ENCODE measurements at places on chromosomes 4 and X. TPM values are rescaled to one million over a fixed set of nuclear protein-coding genes. Genes with fewer than 3 reads are reported as not detected.
A peak's percentile ranks its signal among the peaks of the same experiment; 100 is the strongest.

DNA sequence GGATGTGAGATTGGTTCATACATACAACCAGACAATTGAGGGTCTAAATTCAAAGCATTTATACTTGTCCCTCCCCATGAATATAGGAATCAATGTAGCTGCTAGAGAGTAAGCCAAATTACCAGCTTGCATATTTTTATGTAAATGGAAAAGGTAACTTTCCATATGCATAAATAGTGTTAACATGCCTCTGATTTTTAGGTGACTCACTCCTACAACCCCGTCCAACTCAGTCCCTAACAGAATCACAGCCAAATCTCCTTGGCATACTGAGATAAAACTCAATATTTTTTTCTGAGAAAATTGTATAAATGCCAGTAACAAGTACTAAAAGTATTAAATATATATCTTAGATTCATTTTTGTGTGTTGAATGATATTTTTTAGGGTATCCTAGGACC is 67.2 kb downstream of the INPP4B start:
- DNase-seq: no peak

DNA sequence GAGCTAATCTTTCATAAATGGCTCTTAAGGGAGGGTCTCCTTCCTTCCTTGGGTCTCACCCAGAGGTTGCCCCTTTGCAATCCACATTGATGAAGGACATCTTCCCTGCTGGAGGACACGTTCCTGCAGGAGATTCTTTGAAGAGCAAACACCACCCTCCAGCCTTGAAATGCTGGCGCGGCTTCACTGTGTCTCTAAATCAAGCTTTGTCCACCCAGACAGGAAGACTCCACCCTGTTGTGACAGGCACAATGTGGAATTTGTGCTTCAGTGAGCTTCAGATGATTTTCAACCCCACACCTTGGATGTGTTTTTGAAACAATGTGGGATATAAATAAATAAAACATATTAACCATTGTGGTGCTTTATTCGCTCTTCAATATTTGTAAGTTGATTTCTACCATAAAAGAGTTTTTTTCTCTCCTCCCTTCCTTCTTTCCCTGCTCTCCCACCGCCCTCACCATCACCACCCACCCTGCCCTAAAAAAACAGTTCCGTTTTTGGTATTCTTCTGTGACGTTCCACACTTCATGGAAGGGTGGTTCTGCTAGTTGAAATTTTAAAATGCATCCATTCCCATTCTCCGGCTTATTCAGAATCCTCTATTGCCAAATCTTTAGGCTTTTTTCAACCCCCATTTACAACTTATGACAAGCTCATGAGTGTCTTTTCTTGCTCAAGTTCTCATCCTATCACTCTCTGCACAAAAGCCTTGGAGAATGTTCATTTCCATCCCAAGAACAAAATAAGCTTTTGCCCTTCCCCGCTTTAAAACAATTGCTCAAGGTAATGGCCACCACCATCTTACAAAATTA is 264.3 kb downstream of the RAPGEF2 start:
- DNase-seq: no peak

DNA sequence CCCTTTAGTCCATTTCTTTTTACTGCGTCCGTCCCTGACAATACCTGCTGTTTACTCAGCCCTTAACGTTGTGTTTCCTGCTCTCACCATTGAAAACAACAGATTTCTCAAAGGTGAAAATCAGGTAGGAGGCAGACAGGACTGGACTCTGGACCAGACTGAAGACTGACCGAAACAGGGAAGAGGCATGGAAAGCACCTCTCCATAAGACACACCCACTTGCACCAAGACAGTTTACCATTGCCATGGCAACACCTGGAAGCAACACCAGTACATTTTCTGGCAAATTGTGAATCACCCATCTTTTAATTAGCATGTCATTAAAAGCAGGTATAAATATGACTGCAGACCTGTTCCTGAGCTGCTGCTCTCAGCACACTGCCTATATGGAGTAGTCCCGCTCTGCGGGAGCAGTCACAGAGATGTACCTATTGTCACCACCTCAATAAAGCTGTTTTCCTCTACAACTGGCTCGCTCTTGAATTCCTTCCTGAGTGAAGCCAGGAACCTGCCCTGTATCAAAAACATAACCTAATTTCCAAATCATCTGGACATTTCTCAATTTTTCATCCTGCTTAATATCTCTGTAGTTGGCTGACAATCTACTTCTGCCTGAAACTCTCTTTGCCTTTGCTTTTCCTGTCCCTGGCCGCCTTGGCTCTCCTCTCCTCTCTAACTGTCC is 117.0 kb downstream of the RNF150 start:
- no peak for DNase-seq

DNA sequence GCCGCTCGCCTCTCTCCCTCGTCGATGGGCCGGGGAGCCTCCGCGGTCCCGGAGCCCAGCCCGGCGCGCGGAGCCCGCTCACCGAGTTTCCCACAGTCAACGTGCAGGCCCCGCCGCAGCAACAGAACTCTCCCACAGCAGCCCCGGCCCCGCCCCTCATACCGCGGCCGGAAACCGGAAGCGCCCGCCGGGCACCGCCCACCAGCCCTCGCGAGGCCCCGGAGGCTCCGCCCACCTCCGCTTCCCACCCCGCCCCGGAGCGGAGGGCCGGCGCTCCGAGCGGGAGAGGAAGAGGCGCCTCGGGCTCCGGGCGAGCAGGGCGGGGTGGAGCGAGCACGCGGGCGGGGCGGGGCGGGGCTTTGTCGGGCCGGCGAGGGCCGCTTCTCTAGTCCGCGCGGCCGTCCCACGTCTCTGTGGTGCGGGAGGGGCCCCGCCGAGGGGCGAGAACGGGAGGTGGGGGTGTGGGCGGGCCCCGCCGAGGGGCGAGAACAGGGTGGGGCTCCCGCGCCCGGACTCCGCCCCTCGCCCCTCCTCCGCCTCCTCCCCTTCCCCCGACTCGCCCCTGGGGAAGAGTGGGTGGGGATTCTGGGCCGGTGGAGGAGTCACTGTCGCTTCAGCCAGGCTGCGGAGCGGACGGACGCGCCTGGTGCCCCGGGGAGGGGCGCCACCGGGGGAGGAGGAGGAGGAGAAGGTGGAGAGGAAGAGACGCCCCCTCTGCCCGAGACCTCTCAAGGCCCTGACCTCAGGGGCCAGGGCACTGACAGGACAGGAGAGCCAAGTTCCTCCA is at the start of the genes ABCD1 and BCAP31:
TSS of gene ABCD1 (plus strand) at position 605 of the 787 bp plus-strand sequence. CDS start 411 bp downstream, outside the sequence.
TSS of gene BCAP31 (minus strand) at position 136 of the 787 bp plus-strand sequence. CDS start 1,143 bp downstream, outside the sequence.
- peak; percentile 96 for DNase-seq

- no peak for DNase-seq
Observed at GRCh38 chr4:140115140-140115539, 38.8 kb downstream of the MAML3 start.

- DNase-seq: peak; percentile 73
Observed at GRCh38 chr4:8297691-8298485, 28.3 kb downstream of the HTRA3 start.

- no peak for DNase-seq
Observed at GRCh38 chr4:38920186-38920585, 52.6 kb downstream of the FAM114A1 start.

DNA sequence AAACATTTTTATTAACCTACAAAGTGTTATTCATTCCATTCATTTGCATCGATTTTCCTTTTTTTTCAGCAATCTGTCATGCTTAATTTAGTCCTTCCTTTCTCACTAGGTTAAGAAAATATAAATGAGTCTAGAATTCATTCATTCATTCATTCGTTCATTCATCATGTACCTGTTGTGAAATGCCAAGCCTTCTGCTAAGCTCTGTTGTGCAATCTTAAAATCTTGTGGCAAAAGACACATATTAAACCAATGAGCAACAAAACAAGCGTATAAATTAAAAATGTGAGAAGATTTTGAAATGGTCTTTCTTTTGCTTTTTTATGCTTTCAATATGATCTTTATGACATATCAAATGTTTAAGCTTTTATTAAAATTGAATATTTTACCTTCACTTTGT is 88.6 kb upstream of the MAD2L1 start:
- no peak for DNase-seq

- no peak for DNase-seq
Observed at GRCh38 chr4:105992641-105993305, 97.5 kb downstream of the NPNT start.

GRCh38 chr4:145882604-145883003 is 56.0 kb downstream of the ZNF827 start:
- DNase-seq: no peak

DNA sequence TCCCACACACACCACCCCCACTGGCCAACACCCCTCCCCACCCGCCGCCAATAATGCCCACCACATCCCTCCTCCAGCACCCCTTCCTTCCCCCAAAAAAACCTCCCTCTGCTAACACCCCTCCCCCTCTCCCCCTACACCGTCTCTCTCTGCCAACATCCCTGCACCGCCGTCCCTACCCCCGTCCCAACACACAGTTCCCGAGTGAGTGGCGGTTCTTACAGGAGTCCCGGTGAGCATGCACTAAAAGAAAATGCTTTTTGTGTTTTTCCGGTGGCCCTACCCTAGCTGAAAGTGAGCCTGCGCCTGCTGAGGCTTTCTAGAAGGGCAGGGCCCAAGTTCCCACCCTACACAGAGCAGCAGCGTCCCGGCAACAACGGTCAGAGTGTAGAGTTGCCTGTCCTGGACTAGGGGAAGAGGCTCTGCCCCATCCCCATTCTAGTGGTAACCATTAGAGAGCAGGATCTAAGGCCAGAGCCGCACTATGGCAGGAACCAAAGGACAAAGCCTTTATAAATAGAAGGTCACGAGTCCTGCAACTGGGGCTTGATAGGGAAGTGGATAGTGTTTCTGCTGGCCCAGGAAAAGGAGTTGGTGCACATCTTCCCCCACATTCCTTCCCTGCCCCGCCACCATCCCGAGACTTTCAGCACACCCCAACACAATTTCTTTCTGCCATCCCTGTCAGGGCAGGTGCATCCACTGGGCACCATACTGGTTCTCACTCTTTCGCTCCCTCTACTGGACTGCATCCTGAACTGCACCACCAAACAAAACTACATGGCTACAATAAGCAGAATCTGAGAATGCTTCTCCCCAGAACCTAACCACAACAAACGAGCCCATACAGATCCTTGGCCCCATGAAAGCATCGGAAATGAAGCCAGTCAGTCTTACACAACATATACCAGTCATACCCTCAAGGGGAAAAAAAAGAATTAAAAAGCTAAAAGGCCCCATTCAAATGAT is 78.1 kb upstream of the PAGE3 start:
- no peak for DNase-seq

GRCh38 chr4:168503652-168504362 is 7.0 kb downstream of the PALLD start:
- no peak for DNase-seq

- DNase-seq: no peak
Observed at GRCh38 chr4:108135549-108136209, 33.1 kb downstream of the LEF1 start.

DNA sequence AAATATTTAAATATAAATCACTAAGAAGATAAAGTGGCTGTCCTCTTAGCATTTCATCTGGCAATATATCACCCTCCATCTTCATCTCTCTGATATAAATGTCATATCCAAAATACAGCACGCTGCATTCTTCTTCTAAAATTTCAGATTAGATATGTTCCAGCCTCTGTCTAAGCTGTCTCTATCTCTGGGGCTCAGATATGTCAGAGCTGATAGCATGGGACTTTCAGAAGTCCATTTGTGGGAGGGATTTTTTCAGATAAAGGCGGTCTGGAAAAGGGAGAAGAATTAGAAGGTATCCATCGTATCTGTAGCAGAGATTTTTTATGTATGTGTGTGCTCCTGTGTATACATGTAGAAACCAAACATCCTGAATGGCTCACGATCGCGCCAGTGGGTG is 25.0 kb upstream of the CD38 start:
- no peak for DNase-seq

DNA sequence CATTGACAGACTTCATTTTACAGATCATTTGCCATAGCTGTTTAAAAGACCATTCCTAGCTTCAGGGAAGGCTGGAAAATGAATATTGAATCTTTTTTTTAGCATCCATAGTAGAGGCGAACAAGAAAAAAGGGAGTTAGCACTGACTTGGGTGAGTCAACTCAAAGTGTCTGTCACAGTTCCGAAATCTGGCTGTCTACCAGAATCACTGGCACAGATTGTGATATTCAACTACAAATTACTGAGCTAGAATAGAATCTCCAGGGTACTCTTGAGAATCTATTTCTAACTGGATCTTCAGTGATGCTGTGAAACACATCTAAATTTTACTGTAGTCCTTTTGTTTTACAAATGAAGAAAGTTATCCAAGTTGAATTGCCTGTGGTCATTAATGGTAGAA is 31.5 kb downstream of the SEC24B start:
- no peak for DNase-seq

GRCh38 chrX:152405561-152405960 is 45.6 kb downstream of the GABRA3 start:
- no peak for DNase-seq

DNA sequence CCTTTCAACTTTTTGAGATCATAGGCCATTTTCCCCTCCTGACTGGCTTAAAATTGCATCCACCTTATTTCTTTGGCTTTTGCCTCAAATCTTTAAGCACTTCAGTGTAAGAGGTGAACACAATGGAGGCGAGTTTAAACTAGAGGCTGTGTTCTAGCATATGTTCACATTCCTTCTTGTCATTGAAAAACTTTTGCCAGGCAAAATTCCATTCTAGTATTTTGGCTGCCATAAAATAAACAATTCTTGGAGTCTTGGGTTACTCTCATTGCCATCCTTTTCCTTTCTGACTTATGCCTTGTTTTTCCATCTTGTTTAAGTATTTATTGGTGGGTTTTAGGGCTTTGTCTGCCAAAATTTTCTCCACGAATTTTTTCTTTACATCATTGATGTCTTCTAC is 137.3 kb upstream of the ANXA10 start:
- DNase-seq: no peak

DNA sequence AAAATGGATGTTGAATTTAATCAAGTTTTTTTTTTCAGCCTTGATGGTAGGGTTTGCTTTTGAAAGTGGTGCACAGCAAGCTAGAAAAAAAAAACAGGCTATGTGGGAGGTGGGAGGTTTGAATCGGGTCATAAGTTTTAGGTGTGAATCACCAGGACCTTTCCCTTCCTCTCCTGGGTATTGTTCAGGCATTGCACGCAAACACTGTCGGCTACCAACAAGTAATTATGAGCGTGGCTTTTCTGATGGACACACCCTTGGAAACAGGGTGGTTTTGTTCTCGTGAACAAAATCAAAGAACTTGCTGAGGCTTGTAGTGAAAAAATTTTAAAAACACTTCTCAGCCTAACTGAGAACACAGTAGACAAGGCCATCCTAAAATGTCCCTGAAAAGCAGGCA is 18.1 kb downstream of the PIR start:
- DNase-seq: no peak

GRCh38 chrX:150375243-150375770 is 12.2 kb downstream of the MAMLD1 start:
- no peak for DNase-seq

- no peak for DNase-seq
Observed at GRCh38 chr4:61468024-61468720, 268.0 kb downstream of the ADGRL3 start.

GRCh38 chr4:141196227-141196933 is 24.3 kb upstream of the ZNF330 start:
- no peak for DNase-seq

- no peak for DNase-seq
Observed at GRCh38 chrX:7205037-7205577, 57.2 kb upstream of the PUDP start.

The HSD17B10 gene
- total RNA-seq: 72.7 TPM

The PDCL2 gene
- not detected for total RNA-seq

The RIPPLY1 gene
- total RNA-seq: 0.57 TPM

The VSIG4 gene
- total RNA-seq: 72.8 TPM

The CABS1 gene
- total RNA-seq: not detected

The FAAH2 gene
- 0.60 TPM for total RNA-seq

The KLHL4 gene
- total RNA-seq: 4.0 TPM

The MMRN1 gene
- total RNA-seq: 71.0 TPM

The ARR3 gene
- not detected for total RNA-seq

The ARHGEF38 gene
- not detected for total RNA-seq
